ENCODE measurements at places on chromosomes 2 and 18.

DNA sequence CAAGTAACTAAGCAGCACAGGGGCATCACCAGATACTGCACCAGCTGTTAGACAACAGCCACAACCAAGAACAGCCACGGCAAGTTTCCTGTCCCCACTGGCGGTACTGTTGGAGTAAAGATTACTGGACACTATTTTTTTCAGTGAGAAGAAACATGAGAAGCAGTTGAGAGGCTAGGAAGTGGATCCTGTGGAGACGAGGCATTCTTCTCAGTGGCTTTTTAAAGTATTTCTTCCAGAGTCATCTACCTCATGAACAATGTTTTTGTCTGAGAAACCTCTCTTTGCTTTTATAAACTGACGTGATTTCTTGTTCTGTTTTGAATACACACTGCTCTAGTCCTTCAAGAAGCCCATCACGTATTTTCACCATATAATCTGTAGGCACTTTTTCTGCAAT lies 18.8 kb downstream of the TM4SF20 start:
- no peak for DNase-seq

GRCh38 chr2:122651780-122652179 lies 896.3 kb downstream of the TSN start:
- no peak for DNase-seq

GRCh38 chr2:94872676-94873361 lies 1.6 kb downstream of the TEKT4 start:
- no peak for DNase-seq

GRCh38 chr2:241216211-241216761 lies 27.8 kb downstream of the ANO7 start:
- no peak for DNase-seq

DNA sequence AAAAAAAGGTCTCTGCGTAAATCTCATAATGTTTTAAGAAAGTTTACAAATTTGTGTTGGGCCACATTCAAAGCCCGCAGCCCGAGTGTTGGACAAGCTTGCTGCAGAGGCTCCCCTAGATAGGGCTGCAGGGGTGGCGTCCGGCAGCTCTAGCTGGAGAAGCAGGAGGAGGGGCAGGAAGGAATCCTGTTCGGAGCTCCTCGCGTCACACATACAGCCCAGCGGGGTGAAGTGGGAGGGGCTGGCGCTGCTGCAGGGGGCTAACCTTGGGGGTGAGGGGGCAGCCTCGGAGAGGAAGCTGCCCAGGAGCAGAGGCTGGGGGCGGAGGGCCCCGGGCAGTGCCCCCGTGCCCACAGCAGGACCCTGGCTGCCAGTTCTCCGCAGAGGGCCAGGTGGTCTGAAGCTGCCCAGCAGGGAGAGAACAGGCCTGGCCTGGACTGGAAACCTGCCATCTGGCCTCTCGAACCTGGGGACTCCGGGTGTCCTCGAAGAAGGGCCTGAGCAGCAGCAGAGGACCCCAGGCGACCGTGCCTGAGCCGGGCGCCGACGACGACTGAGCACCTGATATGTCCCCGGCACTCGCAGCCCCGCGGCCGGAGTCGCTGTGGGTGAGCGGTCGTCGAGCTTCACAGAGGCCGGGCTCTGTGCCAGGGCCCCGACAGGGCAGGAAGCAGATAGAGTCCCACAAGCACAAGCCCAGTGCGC lies 2.6 kb upstream of the GPR35 start:
- DNase-seq, result no peak

Measured in HT-29 (cell line).